ENCODE measurements at places on chromosomes 13 and 19.

GRCh38 chr13:45331692-45332035 is 9.3 kb downstream of the TPT1 start:
- no peak for DNase-seq

- no peak for DNase-seq
Measured at GRCh38 chr13:55347528-55347927, 1793.2 kb upstream of the PRR20A start.

GRCh38 chr19:42276284-42276683 is 7.2 kb downstream of the CIC start:
- no peak for DNase-seq

DNA sequence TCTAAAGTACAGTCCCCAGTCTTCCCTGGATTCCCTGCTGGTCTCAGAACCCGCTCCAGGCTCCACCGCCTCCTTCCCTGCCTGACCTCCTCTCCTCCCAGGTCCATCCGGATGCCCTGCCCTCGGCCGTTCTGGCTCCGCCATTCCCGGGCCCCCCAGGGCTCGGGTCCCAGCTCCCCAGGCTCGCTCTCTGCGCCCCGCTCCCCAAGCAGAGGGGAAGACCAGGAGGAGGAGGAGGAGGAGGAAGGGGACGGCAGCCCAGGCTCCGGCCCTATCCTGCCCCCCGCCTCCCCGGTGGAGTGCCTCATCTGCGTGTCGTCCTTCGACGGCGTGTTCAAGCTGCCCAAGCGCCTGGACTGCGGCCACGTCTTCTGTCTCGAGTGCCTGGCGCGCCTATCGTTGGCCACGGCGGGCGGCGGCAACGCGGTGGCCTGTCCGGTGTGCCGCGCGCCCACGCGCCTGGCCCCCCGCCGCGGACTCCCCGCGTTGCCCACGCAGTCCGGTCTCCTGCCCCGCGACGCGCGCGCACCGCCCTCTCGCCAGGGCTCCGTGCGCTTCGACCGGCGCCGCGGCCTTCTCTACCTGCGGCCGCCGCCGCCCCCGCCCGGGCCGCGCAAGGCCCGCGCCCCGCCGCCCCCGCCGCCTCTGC is 647 bp downstream of the RNF225 start:
- no peak for DNase-seq

GRCh38 chr13:94173312-94173854 is 306.1 kb downstream of the DCT start:
- DNase-seq = peak; percentile 78
